ENCODE measurements at places on chromosomes 13 and 19.
A peak's percentile ranks its signal among the peaks of the same experiment; 100 is the strongest.

- DNase-seq, result no peak
Observed at GRCh38 chr19:36032251-36033104, at the start of gene CLIP3. CLIP3 (minus strand) TSS chr19:36032873; CDS start chr19:36032357, 516 bp downstream.

DNA sequence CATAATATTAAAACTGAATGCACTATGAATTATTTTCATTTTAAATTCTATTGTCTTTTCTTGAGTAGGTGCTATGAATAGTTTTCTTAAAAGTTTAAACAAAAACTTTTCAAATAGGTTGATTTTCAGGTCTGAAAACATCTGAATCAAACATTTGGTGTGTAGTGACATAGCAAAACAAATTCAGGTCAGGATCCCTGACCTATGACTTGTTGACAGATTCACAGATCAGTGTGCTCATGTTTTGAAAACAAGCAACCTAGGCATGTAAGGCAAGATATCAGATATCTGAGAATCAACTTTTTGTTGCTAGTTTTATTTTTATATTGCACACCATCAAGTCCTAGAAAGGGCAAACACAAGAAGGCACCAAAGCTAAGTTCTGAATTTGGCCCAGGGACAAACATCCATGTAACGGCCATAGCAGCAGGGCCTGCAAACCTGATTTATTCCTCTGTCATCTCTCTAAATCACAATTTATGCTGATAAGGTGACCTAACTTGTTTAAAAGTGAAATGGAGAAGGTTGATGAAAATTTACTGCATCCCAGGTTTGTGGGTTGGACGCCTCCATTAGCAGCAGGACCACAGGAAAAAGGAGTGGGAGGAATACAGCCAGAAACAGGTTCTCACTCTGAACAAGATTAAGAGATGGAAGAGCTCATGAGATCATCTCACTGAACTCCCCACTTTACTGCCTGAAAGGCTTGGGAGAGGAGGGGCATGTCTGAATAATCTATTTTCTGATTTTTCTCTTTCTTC is 337.7 kb downstream of the KCNRG start:
- DNase-seq, result no peak

DNA sequence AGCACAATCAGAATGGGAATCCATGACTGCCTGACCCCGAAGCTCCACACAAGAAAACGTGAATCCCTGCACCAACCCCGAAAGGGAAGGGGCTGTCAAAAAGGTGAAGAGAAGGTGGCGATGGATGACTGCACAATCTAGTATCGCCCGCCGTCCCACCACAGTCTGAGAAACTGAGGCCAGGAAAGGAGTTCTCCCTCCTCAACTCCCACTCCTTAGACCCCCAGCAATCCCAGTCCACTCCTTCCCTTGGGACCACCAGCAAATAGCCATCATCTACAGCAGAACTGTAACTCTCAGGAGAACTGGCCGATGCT is 451 bp downstream of the NOSIP start:
- DNase-seq, result no peak

- DNase-seq, result no peak
Observed at GRCh38 chr19:19535311-19536191, 2.5 kb upstream of the CILP2 start.

GRCh38 chr13:113836768-113837559 is 26.9 kb downstream of the GAS6 start:
- DNase-seq, result no peak

DNA sequence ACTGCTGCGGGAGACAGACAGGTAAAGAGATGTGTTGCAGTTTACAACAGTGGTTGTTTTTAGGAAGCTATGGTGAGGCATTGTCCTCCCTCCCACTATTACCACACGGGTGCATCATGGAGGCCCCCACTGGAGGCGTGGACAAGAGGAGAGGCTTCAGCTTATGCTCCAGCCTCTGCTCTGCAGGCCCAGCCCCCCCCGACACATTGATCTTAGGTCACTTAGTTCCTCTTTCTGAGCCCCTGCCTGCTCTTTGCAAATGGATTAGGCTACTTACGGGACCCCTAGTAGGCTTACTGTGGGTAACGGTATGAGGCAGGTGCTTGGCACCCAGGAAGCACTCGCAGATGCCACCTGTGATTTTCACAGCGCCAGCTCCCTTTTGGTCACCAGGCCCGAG is 123.9 kb downstream of the SLC7A1 start:
- DNase-seq, result no peak

DNA sequence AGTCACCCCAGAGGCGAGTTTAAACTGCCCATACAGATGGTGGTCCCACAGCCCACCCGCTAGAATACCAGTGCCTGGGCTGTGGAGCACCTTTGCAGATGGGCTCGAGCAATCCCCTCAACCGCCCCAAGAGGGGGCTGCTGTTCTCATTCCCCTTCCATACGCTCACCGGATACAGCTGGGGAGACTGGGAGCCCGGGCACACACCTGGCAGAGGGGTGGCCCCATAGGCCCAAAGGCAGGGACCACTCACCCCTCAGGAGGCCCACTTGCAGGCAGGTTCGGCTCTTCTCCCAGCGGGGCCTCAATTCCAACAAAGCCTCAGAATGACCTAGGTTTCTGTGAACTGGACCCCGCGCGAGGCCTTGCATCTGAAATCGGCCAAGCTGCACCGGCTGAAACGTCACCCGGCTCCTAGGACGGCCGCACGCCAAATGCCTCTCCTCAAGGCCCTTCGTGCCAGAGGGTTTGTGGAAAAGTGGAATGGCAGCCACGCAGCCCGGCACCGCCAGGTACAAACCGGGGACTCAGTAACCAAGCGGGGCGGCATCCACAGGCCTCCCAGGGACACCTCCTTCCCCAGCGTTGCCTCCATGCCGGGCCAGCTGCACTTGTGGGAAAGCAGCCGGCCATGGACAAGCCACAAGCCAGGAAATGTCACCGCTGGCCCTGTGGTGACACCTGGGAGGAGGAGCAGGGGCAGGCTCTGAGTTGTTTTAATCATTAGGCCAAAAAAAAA is 18.7 kb downstream of the MLLT1 start:
- DNase-seq, result no peak

DNA sequence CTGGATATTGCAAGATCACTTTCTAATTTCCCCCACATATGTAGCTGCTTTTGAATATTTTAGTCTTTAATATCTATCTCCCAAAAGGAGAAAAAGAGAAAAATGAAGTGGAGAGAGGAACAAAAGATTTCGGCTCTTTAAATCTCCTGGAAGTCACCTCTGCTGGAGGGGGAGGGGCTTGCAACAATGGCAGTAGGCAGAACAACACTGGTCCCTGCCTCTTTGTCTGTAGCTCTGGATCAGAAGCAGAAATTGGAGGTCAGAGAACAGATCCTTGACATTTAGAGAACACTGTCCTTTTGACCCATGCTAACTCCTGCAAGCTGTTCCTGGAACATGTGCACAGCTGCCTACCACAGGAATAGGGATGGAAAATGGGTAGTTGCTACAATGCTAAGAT is 86.7 kb upstream of the GPR12 start:
- DNase-seq, result no peak

- no peak for DNase-seq
Observed at GRCh38 chr13:40375489-40376171, 290.8 kb downstream of the FOXO1 start.

- DNase-seq, result no peak
Observed at GRCh38 chr19:15989889-15990288, 41.1 kb downstream of the OR10H4 start.

GRCh38 chr13:88136098-88136790 is 465.1 kb downstream of the SLITRK5 start:
- no peak for DNase-seq

DNA sequence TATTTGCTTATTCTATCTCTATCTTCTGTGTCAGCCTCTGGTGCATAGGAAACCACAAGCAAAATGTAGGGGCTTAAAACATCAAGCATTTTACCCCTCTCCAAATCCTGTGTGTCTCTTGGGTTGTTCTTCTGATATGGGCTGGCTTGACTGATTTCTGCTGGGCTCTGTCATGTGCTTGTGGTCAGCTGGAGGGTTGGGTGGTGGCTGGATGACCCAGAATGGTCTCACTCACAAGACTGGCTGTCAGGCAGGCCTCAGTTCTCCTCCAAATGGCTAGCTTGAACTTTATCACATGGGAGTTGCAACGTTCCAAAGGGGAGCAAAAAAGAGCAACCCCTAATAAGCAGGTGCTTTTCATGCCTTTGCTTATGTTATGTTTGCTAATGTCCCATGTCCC is 9.6 kb upstream of the LYPD5 start:
- no peak for DNase-seq

DNA sequence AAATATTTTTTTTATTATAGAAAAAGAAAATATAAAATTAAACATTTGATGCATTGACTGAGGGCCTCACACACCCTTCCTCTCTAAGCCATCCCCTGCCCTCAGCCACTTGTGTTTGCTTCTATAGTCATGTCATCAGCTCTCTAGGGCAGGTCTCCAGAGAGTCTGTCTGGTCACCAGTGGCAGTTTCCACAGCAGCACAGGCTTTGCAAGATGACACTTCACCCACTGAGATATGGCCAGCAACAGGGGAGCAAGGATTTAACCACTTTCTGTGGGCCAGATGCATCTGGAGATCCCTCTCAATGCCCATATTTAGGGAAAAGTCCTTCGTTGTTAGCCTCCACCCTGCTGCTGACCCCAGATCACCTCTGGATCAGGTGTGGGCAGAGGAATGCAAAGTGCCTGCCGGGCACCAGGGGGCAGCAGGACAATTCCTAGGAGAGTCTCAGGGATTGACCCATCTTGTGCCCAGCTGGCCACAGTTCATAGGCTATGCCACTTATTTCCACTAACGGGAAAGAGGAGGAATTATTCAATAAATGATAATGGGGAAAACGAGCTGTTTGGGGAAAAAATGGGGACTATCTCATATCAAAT is 4.8 kb downstream of the ABCC4 start:
- no peak for DNase-seq

GRCh38 chr19:31553846-31554215 is 204.6 kb upstream of the TSHZ3 start:
- no peak for DNase-seq

- DNase-seq, result no peak
Observed at GRCh38 chr13:111184458-111185401, 69.6 kb downstream of the ARHGEF7 start.

- DNase-seq, result no peak
Observed at GRCh38 chr13:37495046-37495445, 103.5 kb downstream of the POSTN start.

DNA sequence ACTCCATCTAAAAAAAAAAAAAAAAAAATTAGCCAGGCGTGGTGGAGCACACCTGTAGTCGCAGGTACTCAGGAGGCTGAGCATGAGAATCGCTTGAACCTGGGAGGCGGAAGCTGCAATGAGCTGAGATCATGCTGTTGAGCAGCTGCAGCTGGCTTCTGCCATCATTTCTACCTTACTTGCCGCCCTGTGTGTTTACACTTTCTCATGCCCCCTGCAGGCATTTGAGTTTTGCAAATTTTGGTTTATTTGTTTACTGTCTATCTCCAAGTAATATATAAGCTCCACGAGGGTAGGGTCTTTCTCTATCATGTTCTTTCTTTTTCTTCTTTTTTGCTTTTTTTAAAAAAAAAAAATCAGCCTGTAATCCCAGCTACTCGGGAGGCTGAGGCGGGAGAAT is 18.0 kb downstream of the CACNG6 start:
- no peak for DNase-seq

GRCh38 chr13:51785712-51786424 is 18.1 kb downstream of the DHRS12 start:
- peak; percentile 58 for DNase-seq

DNA sequence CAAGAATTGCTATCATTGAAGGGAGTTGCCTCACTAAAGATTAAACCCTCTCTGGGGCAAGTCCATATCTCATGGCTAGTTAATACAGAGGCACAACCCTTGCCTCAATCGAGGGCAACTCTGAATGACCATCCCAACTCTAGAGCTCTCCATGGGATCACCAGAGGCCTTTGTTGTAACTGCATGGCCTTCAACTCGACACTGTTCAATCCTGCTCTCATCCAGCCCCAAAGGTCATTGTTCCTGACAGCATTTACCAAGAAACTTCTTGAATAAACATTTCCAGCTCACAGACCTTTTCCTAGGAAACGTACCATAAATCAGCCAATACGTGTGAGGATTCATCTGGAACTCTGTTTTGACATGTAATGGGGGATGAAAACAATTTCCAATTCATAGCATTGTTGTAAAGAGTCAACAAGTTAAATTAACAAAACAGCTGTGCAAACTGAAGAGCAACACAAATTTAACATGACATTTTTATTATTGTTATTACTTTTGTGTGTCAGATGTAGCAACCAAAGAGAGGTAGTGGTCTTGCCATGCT is 452.7 kb downstream of the SUCLA2 start:
- no peak for DNase-seq

Measured in retinal pigment epithelial cell (primary cell).